ENCODE measurements at places on chromosomes 12 and 14.

- H3K27me3 ChIP-seq, result no peaks in the 10 kb centered on the region
- no peak overlapping the region for H3K4me3 ChIP-seq
- H3K27ac ChIP-seq, result no peak overlapping the region
- no peaks in the 10 kb centered on the region for H3K4me1 ChIP-seq
- no peaks in the 10 kb centered on the region for H3K36me3 ChIP-seq
- no peak for DNase-seq
Measured at GRCh38 chr14:86039176-86039575, 509.2 kb downstream of the FLRT2 start.

- DNase-seq, result no peak
- H3K36me3 ChIP-seq, result no peaks in the 10 kb centered on the region
- no peaks in the 10 kb centered on the region for H3K4me1 ChIP-seq
- H3K27ac ChIP-seq, result no peak overlapping the region
- no peak overlapping the region for H3K4me3 ChIP-seq
Measured at GRCh38 chr14:54549862-54550261, 17.1 kb upstream of the SAMD4A start.

DNA sequence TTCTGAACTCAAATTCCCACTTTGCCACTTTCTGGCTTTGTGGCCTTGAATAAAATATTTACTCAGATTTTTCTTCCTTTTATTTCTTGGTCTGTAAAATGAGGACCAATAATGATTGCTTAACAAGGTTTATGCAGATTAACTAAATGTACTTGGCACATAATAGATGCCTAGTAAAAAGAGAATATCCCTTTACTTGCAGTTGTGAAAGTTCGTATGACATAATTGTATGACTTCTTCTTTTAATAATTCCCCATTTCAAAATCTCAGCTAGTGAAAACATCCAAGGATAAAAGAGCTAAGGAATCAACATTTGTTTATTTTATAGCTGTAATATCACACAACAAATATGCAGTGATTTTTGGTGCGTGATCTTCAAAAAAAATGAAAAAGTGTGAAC is 215.6 kb upstream of the ATP2B1 start:
- H3K4me3 ChIP-seq, result no peak overlapping the region
- no peak overlapping the region for H3K27ac ChIP-seq
- peaks cover 6% of the 10 kb centered on the region for H3K4me1 ChIP-seq
- peaks cover 6% of the 10 kb centered on the region for H3K27me3 ChIP-seq

DNA sequence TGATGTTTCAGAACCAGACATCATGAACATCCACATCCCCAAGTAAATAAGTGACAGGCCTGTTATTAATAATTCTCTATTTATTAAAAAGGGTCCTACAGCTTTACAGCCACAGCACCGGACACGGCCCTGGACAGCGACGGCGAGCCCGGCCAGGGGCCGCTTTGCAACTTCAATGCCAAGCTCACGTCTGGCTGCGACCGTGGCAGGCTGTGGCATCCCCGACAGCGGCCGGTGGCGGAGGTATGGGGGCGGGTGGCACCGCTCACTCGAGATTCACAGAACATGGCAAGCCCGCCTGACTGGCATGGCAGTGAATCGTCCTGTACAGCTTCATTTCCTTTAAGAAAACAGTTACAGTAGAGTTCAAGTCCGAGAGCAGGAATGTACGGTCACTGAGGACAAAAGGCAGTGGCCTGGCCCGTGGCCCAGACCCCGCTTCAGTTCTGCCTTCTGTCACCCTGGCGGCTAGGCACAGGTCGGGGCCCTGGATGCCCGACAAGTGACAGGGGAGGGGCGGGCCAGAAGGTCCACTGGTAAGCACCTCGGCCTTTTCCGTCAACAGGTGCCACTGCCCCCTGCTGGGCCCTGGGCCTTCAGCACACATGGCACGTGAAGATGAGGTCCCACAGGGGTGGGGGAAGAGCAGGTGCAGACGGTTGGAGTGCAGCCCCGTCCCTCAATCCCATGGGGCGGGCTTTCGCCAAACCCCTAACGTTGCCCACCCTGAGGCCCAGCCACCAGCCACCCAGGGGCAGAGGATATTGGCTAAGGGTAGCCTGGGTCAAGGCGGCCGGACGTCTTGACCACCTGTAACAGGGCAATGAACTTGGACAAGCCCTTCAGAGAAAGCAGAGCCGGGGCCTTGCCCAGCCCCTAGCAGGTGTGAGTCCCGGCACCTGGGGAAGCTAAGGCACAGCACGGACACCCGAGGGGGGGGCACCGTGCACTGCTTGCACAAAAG is 30.3 kb downstream of the HIP1R start:
- DNase-seq, result no peak
- peaks cover 40% of the 10 kb centered on the region for H3K36me3 ChIP-seq
- H3K27ac ChIP-seq, result no peak overlapping the region
- peaks cover 2% of the 10 kb centered on the region for H3K4me1 ChIP-seq
- H3K4me3 ChIP-seq, result no peak overlapping the region

GRCh38 chr14:102323102-102323501 is 3.6 kb downstream of the ZNF839 start:
- H3K27ac ChIP-seq, result no peak overlapping the region
- peaks cover 29% of the 10 kb centered on the region for H3K4me1 ChIP-seq
- H3K27me3 ChIP-seq, result no peaks in the 10 kb centered on the region
- H3K4me3 ChIP-seq, result no peak overlapping the region
- DNase-seq, result no peak
- peaks cover 7% of the 10 kb centered on the region for H3K36me3 ChIP-seq

DNA sequence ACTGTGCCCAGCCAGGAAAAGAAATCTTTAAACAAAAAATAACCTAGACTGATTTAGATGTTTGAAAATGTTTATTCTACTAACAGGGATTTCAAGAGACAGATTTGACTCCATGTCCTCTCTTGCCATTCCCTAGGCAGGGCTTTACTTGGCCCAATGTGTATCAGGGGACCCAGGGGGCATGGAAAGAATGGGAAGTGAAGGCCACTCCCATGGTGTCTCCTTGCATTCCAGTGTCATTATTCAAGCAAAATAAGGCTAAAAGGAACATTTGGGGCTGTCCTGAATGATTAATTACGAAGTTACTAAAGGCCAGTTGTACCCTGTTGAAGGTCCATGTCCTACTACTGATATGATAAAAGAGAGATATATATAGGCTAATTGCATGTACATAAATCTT is 151.9 kb upstream of the ATF7IP start:
- no peak for DNase-seq
- peaks cover 4% of the 10 kb centered on the region for H3K27me3 ChIP-seq
- H3K4me3 ChIP-seq, result no peak overlapping the region
- H3K27ac ChIP-seq, result no peak overlapping the region
- no peaks in the 10 kb centered on the region for H3K36me3 ChIP-seq
- H3K4me1 ChIP-seq, result peaks cover 8% of the 10 kb centered on the region

Data from activated T-helper 2 cell treated with anti-CD3 and anti-CD28 coated beads, Interferon-gamma antibody, Interleukin-2, Interleukin-4, amounts not matched to agents 10 μg/mL and 5 μg/mL and 100 μg/mL, durations not matched to agents 14 hours and 24 hours and 36 hours (primary cell).